ENCODE measurements at places on chromosomes 4 and X.
A peak's percentile ranks its signal among the peaks of the same experiment; 100 is the strongest.

DNA sequence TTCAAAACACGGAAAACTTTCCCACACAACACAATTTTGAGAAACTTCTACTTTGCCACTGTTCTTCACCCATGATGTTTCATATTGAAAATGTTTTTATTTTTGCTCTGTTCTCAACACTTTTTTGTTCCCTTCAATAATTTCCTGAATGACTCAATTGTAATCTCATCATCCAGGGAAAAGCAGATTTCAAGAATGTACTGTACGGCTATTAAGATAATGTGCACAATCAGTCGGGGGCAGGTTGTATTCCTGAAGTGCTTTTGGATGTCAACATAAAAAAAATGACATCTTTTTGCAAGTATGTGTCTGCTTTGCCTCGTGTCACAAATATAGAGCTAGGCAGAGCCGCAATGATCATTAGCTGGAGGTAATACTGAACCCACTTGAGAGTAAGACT is 9.7 kb downstream of the SMPX start:
- no peak for DNase-seq

GRCh38 chrX:153526801-153527200 is 9.4 kb downstream of the ATP2B3 start:
- DNase-seq, result no peak

- DNase-seq, result no peak
Measured at GRCh38 chrX:136766785-136767103, 14.0 kb downstream of the ARHGEF6 start.

- no peak for DNase-seq
Measured at GRCh38 chr4:77872723-77873445, 10.3 kb downstream of the MRPL1 start.

GRCh38 chr4:43822621-43823020 is 626.0 kb downstream of the KCTD8 start:
- no peak for DNase-seq

DNA sequence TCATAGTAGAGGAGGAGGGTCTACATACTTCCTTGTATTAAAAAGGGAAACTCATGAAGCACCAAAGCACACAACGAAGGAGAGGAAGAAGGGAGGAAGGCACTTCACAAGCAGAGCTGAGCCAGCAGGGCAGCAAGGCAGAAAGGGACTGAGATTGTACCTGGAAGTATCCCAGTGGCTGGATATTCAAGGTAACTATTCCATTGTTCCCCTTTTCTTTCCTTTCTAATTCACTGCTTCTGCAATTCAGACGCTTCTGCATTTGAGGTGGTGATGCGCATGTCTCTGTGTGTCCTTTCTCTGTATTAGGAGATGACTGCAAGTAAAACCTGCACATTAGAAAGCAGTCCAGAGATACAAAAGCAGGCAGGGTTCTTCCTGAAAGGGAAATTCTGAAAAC is 54.9 kb downstream of the UBQLN2 start:
- no peak for DNase-seq

DNA sequence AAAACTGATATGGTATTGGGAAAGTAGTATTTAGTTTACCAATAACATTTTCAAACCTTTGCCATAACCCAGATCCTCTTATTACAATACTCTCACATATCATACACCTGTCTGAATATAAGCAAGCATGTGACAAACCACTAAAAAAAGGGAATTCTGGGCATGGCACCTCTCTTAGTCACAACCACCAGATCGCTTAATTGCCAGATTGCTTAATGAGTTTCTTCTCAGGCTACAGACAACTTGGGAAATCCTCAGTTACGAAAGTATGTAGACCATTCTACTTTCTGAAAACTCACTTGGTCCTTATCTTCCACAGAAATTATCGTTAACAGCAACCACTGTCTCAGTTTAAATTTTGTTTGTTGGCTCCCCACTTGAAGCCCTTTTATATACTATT is 2.1 kb downstream of the NAF1 start:
- no peak for DNase-seq

GRCh38 chr4:38523524-38524448 is 140.2 kb upstream of the KLF3 start:
- no peak for DNase-seq

DNA sequence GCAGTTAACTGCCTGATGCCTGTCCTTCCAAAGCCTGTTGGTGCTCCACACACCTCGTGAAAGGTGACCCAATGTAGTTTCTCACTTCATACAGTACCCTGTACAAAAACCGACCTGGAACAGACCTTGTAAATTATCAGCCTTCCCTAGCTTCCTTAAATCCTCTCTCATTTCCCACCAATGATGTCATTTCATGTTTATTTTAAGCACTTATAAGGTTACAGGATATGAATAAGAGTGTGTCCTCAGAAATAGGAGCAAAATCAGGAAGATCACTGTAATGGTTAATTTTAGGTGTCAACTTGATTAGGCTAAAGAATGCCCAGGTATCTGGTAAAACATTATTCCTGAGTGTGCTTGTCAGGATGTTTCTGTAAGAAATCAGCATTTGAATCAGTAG is 44.7 kb downstream of the TMEM150C start:
- peak; percentile 45 for DNase-seq

- DNase-seq, result no peak
Measured at GRCh38 chr4:164383058-164383357, 370.9 kb upstream of the SMIM31 start.

DNA sequence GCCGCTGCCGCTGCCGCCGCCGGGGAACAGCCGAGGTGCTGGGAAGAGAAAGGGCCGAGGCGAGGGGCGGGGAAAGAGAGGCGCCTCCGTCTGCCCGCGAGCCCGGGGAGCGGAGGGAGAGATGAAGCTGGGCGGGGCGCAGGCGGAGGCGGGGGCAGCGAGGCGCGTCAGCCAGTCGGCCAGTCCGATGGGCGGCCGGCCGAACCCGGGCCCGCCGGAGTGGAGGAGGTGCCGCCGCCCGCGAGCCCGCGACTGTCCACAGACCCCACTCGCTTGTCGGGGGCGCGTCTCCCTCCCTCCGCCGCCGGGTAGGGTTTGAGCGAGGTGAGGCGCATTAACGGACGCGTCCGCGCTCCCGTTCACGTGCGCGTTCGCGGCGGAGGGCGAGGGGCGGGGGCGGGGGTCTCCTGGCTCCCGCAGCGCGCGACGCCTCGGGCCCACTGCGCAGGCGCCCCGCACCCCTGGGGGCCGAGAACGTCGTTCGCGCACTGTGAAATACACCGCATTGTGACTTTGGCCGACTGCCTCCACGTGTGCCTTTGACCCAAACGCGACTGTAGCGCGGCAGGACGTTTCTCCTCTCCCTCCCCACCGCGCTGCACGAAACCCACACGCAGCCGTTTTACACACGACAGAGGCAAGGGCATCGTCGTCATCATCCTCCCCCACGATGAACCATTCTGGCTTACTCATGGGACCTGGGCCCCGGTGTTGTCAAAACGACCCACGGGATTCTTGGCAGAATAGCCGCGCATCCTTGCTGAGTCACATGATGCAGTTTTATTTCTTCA is at the start of gene NUDT11:
NUDT11 (minus strand) TSS at position 92 of the 791 bp plus-strand sequence. CDS start 148 bp downstream, outside the sequence.
- DNase-seq, result peak; percentile 57

GRCh38 chrX:3820167-3820566 is 106.7 kb upstream of the PRKX start:
- peak; percentile 75 for DNase-seq

DNA sequence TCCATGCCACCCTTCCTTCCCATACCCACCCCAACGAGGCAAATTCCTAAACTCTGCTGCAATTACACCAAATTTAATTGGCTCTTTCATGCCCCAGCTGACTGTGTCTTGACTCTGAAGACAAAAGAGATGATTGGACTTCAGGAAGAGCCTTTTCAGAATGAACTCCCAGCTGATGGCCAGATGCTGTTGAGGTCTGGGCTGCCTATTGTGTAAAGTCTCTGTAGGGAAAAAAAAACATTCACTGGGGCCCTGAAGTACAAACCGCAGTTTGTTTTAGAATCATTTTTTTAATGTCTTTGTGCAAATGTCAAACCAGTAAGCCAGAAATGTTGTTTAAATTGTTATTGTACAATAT is 174.8 kb downstream of the HHIP start:
- no peak for DNase-seq

GRCh38 chrX:66110112-66110511 is 53.9 kb upstream of the HEPH start:
- no peak for DNase-seq

DNA sequence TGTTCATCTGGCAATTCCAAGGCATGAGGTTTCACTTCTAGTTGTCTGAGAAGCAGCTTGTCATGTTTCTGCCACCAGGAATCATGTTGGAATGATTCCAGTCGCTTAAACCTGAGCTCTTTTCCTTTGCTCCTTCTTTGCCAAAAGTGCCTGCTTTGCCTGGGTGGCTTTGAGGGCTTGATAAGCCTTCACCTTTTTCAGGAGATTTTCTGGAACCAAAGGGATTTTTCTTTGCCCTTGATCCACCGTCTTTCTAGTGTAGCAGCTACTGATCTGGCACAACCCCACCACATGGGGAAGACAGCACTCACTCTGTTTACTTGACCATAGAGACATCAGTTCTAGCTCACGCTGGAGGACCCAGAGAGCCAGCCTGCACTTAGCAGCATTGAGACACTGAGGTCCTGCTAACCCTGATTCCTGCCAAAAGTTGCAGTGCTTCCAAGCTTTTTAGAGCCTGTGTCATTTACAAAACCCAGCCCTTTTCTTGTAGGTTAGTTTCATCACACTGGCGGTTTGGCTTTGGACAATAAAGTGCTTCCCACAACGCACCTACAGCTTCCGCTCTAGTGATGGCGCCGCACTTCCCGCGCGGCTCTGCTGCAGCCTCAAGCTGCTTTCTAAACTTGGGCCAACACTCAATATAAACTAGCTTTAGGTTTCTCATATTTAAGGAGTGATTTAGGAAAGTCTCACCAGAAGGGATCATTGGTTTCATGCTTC is 7.3 kb upstream of the CCNI start:
- DNase-seq, result no peak

GRCh38 chr4:38857354-38858096 is 908 bp upstream of the TLR6 start:
- DNase-seq, result peak; percentile 79

- DNase-seq, result peak; percentile 5
Measured at GRCh38 chrX:38816155-38816554, 14.9 kb downstream of the MID1IP1 start.

DNA sequence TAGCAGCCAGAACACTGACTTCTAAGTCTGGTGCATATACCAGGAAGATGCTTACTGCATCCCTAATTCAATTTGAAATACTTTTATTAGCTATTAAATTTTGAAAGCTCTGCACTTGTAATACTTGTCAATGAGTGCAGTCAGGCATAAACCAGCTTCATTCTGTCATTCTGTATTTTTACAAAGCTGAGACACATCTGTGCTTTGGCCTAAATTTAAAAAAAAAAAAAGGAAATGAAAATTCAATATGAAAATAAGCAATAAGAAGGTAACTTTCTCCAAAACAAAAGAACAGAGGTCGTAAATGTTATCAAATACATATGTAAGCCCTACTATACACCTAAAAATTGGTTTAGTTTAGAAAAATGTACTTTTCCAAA is 7.0 kb downstream of the SMIM14 start:
- no peak for DNase-seq

- no peak for DNase-seq
Measured at GRCh38 chr4:158998624-158999023, 104.3 kb upstream of the RAPGEF2 start.

DNA sequence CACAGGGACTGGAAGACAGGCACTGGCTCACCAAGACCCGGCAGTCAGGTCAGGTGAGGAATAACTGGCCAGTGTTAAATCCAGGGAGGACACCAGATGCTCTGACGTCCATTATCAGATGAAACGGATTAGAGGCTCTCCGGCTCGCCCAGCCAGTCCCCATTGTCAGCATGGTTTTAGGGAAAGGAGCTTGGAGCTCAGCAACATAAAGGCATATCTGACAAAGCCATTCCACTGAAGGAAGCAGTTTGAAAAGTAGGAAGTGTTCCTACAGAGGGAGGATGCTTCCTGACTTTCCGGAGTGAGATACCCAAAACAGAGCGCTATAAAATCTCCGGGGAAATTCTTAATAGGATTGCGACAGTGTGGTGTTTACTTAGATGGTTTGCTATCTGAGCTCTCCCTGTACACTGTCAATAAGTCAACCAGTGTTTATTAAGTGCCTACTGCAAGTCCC is 14.8 kb downstream of the NDNF start:
- no peak for DNase-seq

DNA sequence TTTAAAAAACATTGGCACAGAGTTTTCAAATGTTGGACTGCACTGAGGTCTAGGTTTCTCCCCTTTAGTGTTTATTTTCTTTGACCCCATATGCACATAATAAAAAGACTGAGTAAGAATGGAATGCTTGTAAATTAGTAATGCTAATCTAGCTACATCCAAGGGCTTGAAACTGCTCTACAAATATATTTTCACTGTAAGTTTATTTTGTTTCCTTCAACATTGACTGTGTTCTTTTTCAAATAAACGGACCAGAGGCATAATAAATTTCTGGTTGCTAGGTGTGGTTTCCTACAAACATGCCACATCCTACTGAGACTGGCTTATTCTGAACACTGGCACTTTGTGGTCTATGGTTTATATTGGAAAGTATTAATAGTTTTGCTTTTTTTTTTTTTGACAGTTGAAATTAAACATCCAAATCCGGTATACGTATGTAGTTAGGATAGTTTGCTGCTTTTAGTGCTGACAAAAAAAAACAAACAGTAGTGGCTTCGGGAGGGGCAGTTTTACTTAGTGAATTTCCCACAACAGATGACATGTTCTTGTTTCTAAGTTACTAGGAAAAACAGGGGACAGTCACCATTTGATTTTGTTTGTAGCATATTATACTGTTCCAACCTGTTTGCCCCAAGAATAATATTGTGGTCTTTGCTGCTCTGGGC is 13.2 kb downstream of the CA5B start:
- peak; percentile 32 for DNase-seq

- DNase-seq, result no peak
Measured at GRCh38 chr4:100294356-100294755, 104.1 kb upstream of the DDIT4L start.

Measured in HCEC 1CT (cell line).